ENCODE measurements at places on chromosomes 5 and 9.
A peak's percentile ranks its signal among the peaks of the same experiment; 100 is the strongest.

- DNase-seq = peak; percentile 33
Measured at GRCh38 chr5:139847790-139848507, 52.3 kb downstream of the PSD2 start.

GRCh38 chr9:87336407-87336806 lies 161.3 kb upstream of the DAPK1 start:
- DNase-seq = no peak

DNA sequence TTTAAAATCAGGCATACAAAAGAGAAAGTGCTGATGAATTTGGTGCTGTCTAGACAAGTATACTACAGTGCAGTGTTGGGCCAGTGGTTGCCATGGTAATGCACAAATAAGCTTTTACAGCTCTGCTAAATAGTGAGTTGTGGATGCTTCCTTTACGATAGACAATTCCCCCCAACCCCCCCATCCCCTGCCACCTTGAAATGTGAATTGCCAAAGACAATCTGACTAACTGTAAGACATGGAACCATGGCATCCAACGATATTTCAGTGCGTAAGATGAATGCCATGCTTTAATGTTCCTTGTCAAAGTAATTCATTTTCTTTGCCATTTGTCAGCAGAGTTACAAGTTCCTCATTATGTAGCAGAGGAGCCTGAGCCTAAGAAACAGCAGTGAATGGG lies 91.5 kb upstream of the NREP start:
- no peak for DNase-seq

GRCh38 chr9:78559449-78559885 lies 262.5 kb downstream of the PSAT1 start:
- DNase-seq = no peak

GRCh38 chr9:91795598-91796241 lies 154.3 kb downstream of the ROR2 start:
- DNase-seq = peak; percentile 63

DNA sequence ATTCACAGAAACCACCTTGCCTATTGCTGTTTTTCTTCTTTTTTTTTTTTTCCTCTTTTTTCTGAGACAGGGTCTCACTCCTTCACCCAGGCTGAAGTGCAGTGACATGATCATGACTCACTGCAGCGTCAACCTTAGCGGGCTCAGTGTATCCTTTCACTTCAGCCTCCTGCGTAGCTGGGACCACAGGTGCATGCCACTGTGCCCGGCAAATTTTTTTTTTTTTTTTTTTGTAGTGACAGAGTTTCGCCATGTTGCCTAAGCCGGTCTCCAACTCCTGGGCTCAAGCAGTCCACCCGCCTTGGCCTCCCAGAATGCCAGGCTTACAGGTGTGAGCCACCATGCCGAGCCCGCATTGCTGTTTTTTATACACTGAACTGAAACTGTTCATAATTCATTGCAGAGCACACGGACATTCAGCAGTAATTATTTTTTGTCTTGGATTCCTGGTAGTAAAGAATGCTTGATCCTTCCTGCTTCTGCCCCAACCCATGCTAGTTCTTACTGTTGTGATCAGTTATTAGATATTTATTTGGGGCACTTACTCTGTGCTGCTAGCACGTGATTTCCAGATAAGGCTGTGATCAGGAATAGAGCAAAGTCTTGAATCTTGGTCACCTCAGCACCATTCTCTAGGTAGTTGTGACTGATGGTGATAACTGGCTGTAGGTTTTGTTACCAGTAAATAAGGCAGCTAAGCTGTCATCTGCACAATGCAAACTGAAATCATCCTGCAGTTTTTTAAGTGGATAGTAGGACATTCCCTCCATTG lies 14.0 kb downstream of the MAP3K1 start:
- DNase-seq = peak; percentile 17

- no peak for DNase-seq
Measured at GRCh38 chr5:38725371-38725865, 120.4 kb upstream of the OSMR start.

DNA sequence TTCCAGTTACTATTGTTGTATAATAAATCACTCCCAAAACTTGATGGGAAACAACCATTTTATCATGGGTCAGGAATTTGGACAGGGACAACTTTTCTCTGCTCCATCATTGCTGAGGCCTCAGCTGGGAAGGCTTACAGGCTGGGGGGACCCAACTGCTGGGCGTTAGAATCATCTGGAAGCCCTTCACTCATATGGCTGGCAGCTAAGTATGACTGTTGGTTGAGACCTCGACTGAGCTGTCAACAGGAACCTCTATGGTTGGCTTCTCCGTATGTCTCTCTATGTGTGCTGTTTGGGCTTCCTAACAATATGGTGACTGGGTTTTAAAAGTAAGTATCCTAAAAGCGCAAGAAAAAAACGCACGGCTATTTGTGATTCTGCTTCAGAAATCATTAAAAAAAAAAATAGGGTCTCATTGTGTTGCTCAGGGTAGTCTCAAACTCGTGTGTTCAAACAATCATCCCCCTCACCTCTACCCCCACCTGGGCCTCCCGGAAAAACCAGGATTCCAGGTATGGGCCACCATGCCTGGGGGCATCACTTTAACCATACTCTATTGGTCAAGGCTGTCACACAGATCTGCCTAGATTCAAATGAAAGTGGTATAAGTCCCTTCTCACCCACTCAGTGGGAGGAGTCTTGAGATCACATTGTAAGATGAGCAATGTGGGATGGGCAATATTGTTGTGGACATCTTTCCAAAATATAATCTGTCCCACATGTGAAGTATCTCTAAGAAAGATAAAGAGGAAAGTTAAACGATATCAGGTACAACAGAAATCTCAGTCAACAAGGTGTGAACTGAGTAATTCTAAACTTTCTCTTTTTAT lies 15.2 kb downstream of the FNBP1 start:
- no peak for DNase-seq

DNA sequence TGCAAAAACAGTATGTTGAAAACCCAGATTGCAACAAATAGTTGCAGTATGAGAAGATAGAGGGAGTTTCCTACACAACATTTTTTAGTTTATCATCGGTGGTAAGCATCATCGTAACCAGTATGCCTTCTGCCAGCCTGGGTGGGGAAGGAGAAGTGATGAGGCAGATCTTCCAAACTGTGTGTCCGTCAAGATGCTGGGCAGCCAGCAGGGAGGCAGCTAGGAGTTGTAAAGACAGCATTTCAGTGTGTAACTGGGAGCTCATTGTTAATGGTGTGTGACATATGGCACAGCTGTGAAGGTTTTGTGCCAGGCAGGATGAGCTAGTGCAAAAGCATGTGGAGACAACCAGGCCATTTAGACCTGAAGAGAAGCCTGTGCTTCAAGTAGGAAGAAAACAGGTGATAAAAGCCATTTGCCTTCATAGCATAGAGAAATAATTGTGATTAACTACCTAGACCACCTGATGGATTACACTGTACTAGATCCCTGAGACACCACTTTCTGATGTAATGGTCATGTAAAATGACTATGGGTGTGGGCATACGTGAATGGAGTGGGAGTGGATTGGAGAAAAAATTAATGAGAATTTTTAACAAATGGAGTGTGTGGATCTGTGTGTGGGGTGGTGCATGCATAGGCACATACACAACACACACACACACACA lies 347.0 kb upstream of the ADAMTSL1 start:
- DNase-seq = no peak

GRCh38 chr9:83379045-83379444 lies 159.2 kb downstream of the FRMD3 start:
- no peak for DNase-seq

DNA sequence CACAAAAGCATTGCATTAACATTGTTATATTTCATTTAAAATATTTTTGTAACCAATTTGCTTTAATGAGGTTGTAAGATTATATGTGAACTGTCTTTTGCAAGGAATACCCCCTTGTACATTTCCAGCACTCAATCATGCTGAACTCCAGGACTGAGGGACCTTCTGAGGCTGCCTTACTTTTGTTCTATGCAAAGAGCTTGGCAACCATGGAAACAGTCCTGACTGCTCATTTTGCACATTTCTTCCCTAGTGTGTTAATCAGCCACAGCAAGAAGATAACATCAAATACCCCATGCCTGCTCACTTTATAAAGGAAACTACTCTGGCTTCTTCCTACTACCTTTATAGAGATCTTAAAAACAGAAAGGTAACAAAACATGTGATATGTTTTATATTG lies 355.6 kb upstream of the IZUMO3 start:
- no peak for DNase-seq

DNA sequence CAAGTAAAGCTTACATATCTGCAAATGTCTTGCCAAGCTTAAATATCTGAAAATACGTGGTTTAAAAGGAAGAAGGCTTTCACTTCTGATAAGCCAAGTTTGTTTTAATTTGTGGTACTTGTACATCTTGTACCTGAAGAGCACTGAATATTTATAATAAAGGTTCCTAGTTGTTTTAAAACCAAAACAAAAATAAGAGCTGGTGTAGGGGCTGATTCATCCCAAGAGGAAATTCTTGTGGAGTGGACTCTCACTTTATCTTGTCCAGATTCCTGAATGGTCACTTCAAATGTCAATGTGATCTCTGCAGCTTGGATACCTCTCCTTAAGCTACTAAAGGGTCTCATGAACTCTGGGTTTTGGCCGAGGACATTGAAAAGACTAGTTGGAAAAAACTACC lies 29.5 kb downstream of the MAMDC2 start:
- no peak for DNase-seq

- peak; percentile 44 for DNase-seq
Measured at GRCh38 chr5:113268232-113268631, 166.6 kb downstream of the TSSK1B start.

DNA sequence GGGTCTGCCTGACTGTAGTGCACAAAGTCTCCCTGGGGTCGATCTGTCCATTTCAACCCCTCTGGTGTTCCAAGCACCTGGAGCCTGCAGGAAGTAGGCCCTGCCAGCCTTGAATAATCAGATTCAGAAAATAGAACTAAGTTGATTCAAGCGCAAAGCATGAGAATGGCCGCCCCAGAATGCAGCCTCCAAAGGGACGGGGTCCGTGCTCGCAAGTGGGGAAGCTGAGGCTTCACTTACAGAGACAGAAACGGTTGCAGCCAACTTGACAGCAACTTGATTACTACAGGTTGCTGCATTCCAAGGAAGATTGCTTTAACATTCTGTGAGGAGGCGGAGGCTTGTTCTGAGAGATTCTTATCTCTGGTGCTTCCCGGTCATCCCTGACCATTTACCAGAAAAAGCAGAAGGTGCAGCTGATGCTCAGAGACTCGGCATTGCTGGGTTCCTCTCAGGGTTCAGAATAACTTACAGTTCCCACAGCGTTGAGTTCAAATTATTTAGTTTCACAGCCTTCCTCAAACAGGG lies 14.9 kb upstream of the LRRC14B start:
- no peak for DNase-seq

DNA sequence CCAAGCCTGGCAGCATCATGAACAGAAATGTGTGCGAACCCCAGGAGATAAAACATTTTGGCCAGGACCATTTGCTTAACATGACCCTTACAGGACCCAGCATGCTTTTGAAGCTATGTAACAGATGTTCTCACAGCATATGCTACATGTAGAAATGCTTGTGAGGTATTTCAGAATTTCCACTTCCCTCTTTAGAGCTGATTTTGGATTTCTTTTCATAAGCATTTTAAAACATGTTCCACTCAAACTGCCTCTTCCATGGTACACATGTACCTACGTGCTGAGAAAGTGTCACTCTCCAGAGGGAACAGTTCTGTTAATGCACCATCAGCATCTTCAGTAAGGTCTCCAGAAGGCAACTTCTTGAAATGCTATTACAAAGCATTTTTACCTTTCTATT lies 15.7 kb upstream of the TSSK1B start:
- DNase-seq = no peak

DNA sequence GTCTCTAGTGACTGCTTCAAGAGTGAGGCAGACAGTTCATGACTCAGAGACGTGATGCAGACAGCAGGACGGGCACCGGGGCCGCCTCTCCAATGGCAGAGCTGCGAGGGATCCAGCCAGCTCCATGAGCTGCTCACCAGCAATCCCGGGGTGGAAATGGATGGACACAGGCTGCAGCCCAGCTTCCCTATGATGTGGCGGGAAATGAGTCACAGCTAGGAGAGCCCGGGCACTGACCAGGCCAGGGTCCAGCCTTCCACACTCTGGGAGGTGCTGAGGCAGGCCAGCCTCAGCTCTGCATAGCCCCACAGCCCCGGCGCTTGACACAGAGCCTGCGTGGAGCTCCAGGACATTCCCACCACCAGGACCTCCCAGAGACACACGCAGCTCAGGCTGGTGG lies 244.8 kb upstream of the IRX2 start:
- DNase-seq = no peak

- DNase-seq = no peak
Measured at GRCh38 chr5:142013734-142014521, 1.1 kb upstream of the GNPDA1 start.

DNA sequence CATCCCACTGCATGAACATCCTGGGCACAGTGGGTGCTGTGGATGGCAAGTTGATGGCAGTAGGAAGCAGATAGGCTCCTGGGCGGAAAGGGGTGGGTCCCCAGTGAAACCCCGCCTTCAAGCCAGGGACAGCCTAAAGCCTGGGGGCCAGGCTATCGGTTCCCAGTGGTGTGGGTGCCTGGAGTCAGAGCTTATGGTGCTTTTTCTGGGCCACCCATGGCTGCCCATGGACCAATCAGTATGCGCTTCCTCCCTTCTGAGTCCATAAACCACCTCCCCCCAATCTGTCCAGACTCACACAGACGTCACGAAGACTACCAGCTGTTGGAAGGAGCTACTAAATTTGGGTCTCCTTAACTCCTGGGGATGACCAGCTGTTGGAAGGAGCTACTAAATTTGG lies 17.5 kb upstream of the ECPAS start:
- no peak for DNase-seq

- no peak for DNase-seq
Measured at GRCh38 chr5:57600321-57600720, 117.7 kb upstream of the ACTBL2 start.

- peak; percentile 28 for DNase-seq
Measured at GRCh38 chr5:167488371-167488770, 803.1 kb upstream of the WWC1 start.

- DNase-seq = no peak
Measured at GRCh38 chr5:60210810-60211209, 317.3 kb upstream of the PDE4D start.

DNA sequence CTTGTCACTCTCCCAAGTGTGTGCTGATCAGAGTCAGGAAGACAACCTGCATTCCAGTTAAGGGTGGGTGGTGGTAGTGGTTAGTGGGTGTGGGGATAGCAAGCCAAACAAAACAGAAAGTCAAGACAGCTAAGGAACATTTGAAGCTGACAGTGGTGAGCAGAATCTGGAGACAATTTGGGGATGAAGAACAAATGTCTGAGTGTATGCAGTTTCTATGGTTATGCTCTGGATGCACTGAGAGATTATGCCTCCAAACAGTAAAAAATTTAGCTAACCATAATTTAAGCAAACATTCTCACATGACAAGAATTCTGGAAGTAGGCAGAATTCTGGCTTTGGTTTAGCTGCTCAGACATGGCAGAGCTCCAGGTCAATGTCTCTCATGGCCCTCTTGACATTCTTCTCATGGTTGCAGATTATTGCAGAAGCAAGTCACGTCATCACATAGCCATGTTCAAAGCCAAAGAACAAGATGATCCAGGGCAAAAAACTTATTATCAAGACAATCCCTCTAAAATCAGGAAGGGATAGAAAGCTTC lies 148.7 kb downstream of the LURAP1L start:
- peak; percentile 18 for DNase-seq

Measured in mammary epithelial cell (primary cell).